ENCODE measurements at places on chromosomes 7 and 10.

DNA sequence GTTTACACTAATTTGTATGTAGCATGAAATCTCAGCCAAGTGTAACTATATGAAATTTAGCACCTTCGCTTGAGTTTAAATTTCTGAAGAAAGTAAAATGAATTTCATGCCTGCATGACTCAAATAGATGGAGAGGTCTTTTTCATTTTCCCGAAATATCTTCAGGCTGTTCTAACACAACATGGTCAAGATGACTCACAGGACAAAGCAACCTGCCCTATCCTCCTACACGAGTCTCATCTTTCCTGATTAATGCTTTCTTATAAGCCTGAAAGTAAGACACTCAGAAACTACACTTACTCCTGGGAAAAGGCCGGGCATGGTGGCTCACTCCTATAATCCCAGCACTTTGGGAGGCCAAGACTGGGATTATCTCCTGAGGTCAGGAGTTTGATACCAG, 41.2 kb downstream of the CH25H start:
- DNase-seq, result no peak

DNA sequence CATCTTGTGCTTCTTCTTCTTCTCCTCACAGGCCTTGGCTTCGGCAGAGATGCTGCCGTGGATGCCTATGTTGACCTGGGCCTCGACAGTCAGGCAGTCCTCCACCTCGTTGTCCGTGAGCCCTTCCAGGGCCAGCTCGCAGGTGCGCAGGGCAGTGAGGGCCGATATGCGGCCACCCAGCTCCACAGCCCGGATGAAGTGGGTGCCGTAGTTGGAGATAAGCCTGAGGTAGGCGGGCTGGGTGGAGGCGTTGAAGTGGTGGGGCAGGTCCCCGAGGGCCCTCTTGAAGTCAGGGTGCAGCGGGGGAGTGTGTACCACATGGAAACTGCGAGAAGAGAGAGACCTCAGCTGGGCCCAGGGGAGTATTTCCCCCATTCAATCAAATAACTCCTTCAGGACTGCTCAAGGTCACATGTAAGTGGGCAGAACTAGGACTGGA, 3.7 kb downstream of the PRF1 start:
- no peak for DNase-seq

DNA sequence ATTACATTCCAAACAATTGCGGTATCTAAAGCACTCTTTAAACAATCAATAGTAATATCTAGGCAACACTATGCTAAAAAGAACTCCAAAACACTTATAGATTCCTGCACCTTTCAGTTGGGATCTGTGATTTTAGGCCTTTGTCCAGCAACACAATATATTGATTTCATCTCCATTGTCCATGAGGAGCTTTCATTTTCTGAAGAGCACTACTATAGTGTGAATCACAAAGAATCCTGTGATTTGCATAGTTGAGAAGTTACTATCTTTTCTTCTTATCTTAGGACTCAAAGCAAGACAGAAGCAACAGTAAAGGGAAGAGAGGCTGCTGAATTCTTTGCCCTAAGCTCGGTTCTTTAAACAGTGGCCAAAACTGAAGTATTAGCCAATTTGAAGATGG, 846.8 kb downstream of the IPMK start:
- DNase-seq, result no peak

- no peak for DNase-seq
Observed at GRCh38 chr7:156560075-156560474, 80.5 kb upstream of the RNF32 start.

DNA sequence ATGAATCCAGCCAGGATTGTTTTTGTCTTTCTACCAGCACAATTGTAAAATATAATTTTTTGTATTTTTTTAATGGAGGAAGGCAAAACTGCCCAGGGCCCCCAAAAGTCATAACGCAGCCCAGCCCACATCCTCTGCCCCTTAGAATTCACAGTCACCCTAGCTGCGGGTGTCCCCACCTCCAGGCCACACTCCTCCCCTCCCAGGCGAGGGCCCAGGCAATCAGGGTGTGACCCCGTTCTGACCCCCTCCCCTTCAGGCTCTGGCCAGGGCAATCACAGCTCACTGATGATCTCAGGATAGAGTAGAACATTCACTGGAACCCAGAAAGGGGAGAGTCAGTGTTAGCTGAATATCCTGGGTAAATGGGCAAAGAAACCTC, 92.0 kb upstream of the MACROH2A2 start:
- DNase-seq, result no peak

DNA sequence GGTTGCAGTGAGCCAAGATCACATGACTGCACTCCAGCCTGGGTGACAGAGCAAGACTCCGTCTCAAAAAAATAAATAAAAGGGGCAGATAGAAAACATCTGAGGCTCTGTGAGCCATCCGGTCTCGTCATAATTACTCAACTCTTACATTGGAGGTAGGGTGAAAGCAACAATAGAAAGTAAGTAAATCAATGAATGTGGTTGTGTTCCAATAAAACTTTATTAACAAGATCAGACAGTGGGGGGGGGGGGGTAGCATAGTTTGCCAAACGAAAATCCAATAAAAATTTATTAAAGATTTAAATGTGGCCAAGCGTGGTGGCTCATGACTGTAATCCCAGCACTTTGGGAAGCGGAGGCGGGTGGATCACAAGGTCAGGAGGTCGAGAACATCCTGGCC, 2.8 kb upstream of the ZFAND4 start:
- DNase-seq, result no peak

DNA sequence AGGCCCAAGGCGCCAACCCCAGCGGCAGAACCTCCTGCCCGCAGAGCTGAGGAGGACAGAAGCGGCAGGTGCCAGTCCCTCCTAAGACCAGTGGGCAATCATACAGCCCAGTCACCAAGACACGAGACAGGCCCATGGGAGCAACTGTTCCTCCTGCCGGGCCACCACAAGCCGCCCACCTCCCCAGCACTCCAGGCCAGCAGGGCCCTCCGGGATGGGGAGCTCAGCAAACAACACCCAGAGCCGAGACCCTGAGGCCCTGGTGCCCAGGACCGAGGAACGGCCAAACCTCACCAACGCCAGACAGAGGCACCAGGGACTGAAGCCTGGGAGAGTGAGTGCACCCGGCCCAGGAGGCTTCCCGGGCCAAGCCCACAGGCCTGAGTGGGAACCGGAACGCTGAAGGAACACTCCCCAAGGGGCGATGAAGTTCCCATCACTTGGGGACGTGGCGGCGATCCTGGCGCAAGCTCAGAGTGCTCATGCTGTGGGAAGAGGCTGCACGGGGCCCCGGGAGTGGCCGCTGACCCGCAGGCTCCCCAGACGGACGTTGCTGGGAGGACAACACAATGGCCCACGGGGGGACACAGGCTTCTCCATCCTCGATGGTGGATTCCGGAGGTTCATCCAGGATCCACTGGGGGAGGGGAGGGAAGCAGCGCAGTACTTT, 35.1 kb downstream of the GPER1 start:
- no peak for DNase-seq

DNA sequence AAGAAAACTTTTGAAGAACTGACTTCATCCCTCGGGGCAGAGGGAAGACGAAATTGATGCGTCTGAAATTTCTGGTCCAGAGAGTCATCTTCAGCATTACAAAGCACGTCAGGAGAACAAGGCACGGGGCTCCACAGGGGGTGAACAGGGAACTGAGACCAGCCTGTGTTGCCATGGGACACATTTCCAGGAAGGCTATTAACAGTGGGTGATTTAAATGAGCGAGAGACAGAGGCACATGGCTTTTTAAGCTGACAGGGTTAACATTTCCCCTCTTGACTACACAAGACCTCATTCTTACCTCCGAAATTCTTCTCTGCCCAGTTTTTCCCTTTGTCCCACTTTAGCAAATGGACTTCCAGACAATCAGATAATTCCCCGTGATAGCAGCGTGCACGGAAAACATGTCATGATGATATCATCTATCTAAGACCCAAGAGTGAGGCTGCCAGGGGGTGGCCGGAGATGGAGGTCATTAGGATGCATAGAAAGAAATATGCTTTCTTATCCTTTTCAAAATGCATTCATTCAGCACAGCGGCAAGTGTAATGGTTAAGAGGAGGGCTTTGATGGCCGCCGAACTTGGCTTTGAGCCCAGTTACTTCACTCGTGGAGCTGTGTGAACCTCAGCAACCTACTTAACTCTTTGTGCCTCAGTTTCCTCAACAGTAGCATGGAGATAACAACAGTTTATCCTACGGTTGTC, 248.0 kb downstream of the PRPF18 start:
- no peak for DNase-seq

- no peak for DNase-seq
Observed at GRCh38 chr7:79882922-79883321, 251.7 kb upstream of the GNAI1 start.

DNA sequence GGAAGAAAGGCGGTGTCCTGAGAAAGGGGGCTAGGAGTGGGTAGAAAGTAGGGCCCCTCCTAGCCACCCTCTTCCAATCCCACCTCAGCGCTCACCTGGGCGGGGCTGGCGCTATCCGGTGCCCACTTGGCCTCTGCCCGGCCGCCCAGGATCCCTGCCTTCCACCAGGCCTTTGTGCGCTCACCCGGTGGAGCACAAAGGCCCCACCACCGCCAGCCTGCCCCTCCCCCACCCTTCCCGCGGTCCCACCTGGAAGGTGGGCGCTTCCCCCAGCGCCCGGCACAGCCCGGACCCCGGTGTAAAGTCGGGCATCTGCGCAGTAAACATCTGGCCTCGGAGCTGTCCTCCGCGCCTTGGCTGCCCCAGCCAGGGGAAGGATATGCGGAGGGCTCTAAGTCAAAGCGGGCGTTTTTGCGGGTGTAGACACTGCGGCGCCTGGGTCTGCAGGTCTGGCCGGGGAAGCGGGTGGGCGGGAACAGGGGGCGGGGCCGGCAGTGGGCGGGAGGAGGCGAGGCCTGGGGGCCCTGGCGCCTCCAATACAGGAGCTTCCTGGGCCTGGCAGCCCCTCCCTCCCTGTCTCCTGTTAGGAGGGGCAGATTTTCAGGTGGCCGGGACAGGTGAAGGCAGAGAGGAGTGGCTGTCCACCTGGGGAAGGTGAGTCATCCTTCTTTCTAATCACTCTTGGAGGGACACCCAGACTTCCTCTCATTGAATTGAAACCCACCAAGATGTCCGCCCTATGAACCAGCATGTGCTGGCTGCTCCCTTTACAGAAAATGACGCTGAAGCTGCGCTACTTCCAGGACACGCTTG, 49.3 kb downstream of the PNLIPRP2 start:
- no peak for DNase-seq

GRCh38 chr7:125924037-125924436, 994.4 kb upstream of the POT1 start:
- DNase-seq, result no peak

GRCh38 chr7:150753826-150754603, 16.8 kb downstream of the GIMAP5 start:
- DNase-seq, result no peak

GRCh38 chr10:118983263-118983662, 46.3 kb upstream of the NANOS1 start:
- DNase-seq, result no peak

GRCh38 chr10:79392020-79392398, 44.7 kb downstream of the PPIF start:
- no peak for DNase-seq

- no peak for DNase-seq
Observed at GRCh38 chr10:4219901-4220300, 434.9 kb upstream of the KLF6 start.

GRCh38 chr10:18190840-18191239, 50.6 kb downstream of the CACNB2 start:
- no peak for DNase-seq

GRCh38 chr7:154880513-154880912, 122.4 kb downstream of the PAXIP1 start:
- no peak for DNase-seq

- no peak for DNase-seq
Observed at GRCh38 chr7:39410582-39410981, 155.6 kb upstream of the YAE1 start.

DNA sequence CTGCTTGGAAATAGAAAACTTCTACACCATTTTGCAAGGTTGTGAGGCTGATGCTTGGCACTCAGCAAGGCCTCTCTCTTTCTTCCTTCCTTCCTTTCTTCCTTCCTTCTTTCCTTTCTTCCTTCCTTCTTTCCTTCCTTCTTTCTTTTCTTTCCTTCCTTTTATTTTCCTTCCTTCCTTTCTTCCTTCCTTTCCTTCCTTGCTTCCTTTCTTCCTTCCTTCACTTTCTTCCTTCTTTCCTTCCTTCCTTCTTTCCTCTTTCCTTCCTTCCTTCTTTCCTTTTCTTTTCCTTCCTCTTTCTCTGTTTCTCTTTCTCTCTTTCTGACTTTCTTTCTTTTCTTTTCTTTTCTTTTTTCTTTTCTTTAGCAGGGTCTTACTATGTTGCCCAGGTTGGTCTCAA, 460.4 kb downstream of the KCNMA1 start:
- DNase-seq, result no peak

DNA sequence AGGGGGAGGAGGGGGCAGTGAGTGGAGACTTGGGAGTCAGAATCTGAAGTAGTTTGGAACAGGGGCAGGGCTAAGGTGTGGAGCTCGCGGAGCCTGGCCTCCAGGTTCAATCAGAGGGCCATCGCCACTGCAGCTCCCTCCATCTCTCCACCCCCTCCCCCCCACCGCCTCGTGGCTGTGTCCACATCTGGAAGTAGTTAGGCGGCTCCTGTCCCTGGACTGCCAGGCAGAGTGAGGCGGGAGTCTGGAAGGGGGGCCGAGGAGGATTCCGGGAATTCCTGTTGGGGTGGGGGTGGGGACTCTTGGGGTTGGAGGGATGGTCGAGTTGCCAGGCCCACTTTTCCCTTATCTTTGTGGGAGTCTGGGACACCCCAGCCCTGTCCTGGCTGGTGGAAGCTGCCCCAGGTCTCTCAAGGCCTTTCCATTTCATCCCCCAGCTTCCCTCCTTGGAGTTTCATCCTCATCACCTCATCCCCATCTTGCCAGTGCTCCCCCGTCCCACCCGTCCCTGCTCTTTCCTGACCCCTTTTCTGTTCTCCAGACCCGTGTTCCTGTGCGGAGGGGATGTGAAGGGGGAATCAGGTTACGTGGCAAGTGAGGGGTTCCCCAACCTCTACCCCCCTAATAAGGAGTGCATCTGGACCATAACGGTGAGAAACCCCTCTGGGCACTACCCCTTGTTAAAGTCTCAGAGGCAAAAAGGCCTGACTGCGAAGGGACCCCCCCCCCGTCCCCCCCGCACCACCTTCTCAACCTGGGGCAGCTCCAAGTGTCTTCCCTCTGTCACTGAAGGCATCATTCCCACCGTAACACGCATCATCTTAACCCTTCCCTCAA, 944 bp downstream of the PCOLCE start:
- no peak for DNase-seq

GRCh38 chr7:36265680-36266079, 112.6 kb downstream of the EEPD1 start:
- DNase-seq, result no peak
